ENCODE measurements at places on chromosomes 12 and 14.

DNA sequence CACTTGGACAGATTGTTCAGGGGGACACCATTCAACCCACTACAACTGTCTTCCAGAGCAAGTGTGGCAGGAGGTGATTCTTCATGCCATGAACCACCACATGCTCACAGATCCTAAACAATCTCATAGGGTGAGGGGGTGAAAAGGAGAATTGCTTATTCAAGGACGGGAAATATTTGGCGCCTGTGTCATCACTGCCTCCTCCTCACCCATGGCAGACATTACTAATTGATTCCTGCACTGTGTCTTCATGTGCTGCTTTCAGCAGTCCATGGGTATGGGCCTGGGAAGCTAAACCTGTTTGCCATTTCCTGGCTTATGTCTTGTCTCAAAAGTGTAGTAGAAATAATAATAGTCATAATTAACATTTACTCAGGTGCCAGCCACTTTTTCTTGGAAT lies 31.3 kb downstream of the MMAB start:
- DNase-seq = peak; percentile 7

DNA sequence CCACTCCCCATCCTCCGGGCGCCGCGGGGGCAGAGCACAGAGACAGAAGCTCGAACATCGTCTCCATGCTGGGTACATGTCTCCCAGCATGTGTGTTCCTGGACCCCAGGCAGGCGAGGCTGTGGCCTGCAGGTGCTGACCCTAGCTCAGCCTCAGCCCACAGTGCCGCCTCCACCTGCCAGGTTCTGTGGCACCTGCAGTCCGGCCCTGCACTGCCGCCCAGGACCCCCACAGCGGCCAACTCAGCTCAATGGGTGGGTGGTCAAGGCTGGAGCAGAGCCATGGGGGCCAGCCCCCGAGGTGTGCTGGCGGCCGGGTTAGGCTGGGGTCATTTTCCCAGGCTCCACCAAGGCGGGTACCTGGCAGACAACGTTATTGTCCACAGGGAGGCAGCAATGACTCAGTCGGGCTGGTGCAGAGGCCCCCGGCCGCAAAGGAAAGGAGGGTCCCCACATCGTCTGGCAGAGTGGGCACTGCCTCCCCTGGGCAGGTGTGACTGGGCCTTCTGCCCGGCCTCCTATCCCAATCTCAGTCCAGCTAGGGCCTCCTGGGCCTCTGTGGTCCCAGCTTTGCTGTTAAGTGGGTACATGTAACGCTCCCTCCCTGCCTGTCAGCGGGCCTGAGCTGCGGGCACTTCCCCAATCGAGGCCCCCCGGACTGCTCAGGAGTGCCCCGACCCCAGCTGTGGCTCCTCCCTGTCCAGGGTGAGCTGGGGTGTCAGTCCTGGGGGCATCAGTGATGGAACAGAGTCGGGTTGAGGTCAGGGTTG lies 20.2 kb upstream of the NUDT14 start:
- DNase-seq = no peak

DNA sequence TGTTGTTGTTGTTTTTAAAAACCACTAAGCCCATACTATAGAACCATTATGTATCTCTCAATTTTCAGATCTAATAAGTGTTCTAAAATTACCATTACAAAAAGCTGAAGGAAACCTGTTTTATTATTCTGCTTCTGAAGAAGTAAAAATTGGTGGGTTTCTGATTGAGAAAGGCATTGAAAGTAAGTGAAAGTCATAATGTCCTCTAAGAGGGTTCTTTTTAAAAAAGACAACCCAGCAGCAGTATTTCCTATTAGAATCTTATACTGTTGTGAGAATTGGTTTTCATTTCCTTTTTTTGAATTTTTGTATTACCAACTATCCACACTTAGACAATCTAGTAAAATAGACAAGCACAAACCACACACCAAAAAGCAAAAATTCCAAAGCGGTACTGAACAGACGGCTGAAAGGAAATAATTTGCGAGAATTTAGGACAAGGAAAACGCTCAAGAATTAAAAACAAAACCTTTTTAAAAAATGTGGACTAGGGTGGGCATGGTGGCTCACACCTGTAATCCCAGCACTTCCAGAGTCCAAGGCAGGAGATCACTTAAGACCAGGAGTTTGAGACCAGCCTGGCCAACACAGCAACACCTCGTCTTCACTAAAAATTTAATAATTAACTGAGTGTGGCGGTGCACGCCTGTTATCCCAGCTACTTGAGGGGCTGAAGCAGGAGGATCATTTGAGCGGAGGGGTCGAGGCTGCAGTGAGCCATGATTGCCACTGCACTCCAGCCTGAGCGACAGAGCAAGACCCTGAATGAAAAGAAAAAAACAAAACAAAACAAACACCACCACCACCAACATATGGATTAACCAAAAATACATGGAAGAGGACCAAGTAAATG lies 66.7 kb upstream of the AP4S1 start:
- DNase-seq = no peak

GRCh38 chr14:99124482-99125105 lies 147.4 kb downstream of the BCL11B start:
- no peak for DNase-seq

DNA sequence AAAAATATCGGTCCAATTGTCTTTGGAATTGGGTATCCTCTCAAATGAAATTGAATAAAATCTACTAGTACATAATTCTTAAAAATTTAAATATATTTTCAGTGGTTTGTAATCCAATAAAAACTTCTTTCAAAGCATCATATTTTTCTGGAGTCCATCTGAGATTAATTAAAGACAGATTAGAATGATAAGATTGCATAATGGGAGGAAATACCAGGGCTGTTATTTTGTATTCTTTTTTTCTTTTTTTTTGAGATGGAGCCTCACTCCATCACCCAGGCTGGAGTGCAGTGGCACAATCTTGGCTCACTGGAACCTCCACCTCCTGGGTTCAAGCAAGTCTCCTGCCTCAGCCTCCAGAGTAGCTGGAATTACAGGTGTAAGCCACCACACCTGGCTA lies 103.8 kb downstream of the TMTC3 start:
- DNase-seq = no peak

- no peak for DNase-seq
Measured at GRCh38 chr14:56005191-56006053, 112.8 kb upstream of the PELI2 start.

- DNase-seq = no peak
Measured at GRCh38 chr12:43112101-43112920, 439.7 kb downstream of the ADAMTS20 start.

GRCh38 chr14:104532191-104532555 lies 47.4 kb upstream of the C14orf180 start:
- DNase-seq = no peak

All from suppressor macrophage treated with lipopolysaccharide for 1 hour (primary cell).